Eye (tissue), 1 donor: ENCODE measurements at places on chromosomes 5 and 9.

- DNase-seq: no peak
These were observed 126.3 kb downstream of the HMHB1 start for GRCh38 chr5:143938230-143938629.

DNA sequence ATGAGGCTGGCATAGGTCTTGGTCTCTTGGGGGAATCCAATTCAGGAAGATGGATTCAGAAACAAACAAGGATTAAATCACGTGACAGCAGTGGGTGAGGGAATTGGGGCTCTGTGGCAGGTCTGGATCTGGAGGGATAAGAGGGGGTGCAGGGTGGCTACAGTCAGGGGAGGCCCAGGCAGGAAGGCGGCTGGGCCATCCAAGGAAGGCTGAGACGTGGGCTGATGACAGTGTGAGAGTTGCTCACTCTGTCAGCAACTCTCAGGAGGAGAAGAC is 65.8 kb upstream of the COL5A1 start:
- no peak for DNase-seq

DNA sequence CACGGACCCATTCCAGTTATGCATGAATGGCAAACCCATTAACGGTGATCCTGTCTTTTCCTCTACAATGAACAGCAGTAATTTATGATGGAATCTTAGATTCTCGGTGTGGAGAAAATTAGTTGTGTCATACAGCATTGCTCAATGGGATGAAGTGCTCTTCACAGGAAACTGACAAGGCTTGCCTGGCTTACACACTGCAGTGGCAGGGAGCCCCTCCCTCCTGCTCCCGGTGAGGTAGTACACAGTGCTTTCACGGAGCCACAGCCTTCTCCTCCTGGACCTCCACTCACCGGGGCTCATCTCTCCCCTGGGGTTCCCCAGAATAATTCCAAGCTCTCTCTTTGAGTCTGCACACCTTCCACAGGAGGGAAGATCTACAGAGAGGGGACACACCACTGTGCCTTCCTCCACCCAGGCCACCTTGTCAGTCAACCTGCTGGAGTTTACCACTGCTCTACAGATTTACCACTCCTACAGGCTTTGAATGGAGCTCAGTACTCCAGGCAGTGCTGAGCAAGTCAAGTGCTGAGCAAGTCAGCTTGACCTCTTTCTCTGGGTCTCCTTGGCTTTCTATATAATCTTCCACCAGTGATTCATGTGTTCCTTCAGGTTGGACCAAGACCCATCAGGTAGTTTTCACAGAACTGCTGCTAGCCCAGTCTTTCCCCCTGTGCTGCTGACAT is 59.1 kb upstream of the TBC1D2 start:
- peak; percentile 40 for DNase-seq

DNA sequence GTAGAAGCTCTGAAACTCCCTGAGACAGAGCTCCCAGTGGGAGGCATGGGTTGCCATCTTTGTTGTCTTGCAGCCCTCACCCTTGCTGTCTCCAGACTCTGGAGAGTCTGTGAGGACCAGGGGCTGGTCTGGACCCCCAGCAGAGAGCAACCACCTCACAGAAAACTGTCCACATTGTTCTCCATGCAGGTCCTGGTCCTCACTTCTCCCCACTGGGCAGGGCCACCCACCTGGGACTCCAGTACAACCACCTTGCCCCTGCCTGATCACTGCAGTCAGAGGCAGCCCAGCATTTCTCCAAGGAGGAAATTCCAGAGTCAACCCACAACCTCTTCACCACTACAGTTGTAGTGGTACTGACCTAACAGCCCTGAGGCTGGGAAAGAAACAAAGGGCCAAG is 285.6 kb upstream of the RPS23 start:
- no peak for DNase-seq

- DNase-seq: no peak
These were observed 28.7 kb upstream of the MEGF9 start for GRCh38 chr9:120742951-120743416.

- peak; percentile 69 for DNase-seq
These were observed 5.0 kb downstream of the NSMF start for GRCh38 chr9:137454145-137454596.

GRCh38 chr9:117392992-117393391 is 21.9 kb downstream of the ASTN2 start:
- DNase-seq: no peak

- no peak for DNase-seq
These were observed 80.5 kb downstream of the RFK start for GRCh38 chr9:76313771-76314170.

DNA sequence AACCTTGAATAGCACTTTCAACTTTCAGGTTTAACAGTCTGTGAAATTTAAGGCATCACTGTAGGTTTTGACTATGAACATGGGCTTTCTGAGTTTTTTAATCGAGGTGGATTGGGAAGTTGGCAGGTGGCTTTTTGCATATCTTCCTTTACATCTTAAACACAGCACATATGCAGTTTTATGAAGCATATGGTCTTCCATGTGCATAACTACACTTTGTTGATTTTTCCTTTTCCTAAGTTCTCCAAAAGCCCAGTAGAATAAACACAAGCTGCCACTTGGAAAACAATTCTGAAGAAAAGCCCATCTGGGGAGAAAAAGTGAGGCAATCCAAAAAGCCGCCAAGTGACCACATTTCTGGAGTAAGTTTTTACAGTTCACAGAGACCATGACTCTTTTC is 236.5 kb upstream of the IL12B start:
- no peak for DNase-seq

DNA sequence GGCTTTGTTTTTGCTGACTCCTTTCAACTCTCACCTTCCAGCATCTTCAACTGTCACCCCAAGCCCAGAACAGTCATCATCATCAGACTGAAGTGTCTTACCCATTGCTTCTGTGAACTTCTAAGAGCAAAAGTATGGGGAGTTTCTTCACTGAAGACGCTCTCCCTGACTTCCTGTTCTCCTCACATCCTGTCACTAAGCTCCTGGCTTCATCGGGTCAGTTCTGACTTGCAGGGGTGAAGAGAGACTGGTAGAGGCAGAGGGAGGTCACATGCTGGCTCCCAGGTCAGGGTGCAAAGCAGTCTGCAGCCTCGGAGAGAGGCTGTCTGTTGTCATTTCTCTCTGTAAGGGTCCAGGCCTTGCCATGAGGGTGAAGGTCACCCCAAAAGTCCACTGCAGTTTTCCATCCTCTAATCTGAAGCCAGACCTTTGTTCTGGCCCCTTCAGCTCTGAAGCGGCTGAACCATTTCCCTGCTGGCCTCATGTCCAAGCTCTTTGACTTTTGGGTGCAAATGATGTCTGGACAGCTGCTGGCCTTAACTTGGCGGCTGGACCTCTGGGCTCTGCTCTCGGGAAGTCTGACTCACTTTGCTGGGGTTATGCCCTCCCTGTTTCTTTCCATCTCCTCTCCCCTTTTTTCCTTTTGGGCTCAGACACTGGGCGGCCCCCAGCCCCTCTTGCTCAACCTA is 305.0 kb downstream of the RAB3C start:
- no peak for DNase-seq

DNA sequence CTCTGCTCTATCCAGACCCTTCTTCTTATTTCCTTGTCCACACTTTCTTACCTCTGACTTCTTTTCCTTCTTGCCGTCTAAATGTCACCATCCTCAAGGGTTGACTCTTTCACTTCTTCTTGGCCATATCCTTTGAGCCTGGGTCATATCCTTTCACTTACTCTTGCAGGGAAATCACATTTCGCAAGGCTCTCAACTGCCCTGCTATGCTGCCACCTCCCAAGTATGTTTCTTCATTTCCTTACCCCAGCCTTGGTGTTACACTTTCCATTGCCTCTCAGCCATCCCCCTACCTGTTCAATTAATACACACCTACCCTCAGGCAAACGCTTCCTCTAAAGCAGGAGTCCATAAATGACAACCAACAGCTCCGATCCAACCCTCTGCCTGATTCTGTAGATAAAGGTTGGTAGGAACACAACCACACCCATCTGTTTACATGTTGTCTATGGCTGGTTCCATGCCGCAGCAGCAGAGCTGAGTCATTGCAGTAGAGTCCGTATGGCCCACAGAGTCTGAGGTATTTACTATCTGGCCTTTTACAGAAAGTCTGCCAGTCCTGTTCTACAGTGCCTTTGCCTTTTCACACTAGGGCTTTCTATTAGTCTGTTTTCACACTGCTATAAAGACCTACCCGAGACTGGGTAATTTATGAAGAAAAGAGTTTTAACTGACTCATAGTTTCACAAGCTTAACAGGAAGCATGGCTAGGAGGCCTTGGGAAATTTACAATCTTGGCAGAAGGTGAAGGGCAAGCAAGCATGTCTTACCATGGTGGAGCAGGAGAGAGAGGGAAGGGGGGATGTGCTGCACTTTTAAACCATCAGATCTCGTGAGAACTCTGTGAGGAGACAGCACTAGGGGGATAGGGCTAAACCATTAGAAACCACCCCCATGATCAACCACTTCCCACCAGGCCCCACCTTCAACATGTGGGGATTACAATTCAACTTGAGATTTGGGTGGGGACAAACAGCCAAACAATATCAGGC is 97.9 kb downstream of the SV2C start:
- DNase-seq: no peak

DNA sequence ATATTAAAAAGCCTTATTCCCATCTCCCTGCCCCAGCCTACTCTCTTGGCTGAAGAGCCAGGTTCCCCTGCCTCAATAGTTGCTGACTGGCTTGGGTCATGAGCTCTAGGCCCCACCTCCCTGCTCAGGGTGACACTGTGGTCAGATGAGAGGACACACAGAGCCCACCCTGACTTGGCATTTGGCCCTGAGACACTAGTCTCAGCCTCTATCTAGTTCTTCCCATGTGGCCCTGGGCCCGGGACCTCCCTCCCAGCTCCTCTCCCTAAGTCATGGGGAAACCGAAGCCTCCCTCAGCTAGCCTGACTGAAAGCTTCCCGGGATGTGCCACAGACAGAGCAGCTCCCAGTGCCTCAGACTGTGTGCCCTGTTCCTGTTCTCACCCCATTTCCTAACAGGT is 5.8 kb upstream of the MYOZ3 start:
- no peak for DNase-seq
